RWPE1 (cell line): ENCODE measurements at places on chromosomes 4 and X.

DNA sequence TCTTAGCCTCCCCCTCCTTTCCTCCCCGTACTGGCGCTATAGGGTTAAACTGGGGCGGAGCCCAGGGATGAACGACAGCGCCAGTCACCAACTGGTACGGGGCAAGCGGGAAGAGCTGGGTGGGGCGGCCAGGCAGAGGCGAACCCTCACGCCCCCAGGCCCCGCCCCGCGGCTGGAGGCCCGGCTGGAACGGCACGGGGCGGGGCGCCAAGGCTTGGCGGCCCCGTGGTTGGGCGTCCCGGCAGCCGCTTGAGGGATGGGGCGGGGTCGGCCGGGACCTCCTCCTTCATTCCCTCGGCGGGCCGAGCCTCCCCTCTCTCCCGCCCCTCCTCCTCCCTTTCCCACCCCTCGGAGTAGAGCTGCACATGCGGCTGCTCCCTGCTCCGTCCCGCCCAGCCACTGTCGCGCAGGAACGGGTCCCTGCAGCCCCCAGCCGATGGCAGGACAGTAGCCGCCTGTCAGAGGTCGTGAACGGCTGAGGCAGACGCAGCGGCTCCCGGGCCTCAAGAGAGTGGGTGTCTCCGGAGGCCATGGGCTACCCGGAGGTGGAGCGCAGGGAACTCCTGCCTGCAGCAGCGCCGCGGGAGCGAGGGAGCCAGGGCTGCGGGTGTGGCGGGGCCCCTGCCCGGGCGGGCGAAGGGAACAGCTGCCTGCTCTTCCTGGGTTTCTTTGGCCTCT lies at the start of gene EDA:
TSS of gene EDA (plus strand) at position 335 of the 678 bp plus-strand sequence.
- peak; percentile 65 for DNase-seq

- DNase-seq = no peak
Measured at GRCh38 chrX:134007716-134008115, 22.3 kb upstream of the GPC3 start.

GRCh38 chr4:148054275-148054674 lies 322.4 kb downstream of the ARHGAP10 start:
- no peak for DNase-seq

- DNase-seq = no peak
Measured at GRCh38 chr4:128737098-128737513, 72.4 kb upstream of the JADE1 start.
